ENCODE measurements at places on chromosomes 2 and 18. TPM values are rescaled to one million over a fixed set of nuclear protein-coding genes. Genes with fewer than 3 reads are reported as not detected.

GKN2 gene
- total RNA-seq: not detected

CNDP1 gene
- total RNA-seq: not detected

TUBA3E gene
- total RNA-seq: not detected

FEV gene
- not detected for total RNA-seq

SLC11A1 gene
- 0.08 TPM for total RNA-seq

MBD2 gene
- total RNA-seq: 45.1 TPM

SIX3 gene
- total RNA-seq: not detected

SPEG gene
- 13.8 TPM for total RNA-seq

IRS1 gene
- total RNA-seq: 20.7 TPM

SPC25 gene
- 2.0 TPM for total RNA-seq

E2F6 gene
- 6.9 TPM for total RNA-seq

POU3F3 gene
- not detected for total RNA-seq

BOLL gene
- total RNA-seq: not detected

PNKD gene
- total RNA-seq: 32.3 TPM

SERPINB11 gene
- not detected for total RNA-seq

CHRND gene
- total RNA-seq: not detected

AMER3 gene
- total RNA-seq: not detected

C2orf66 gene
- total RNA-seq: not detected

HMSD gene
- not detected for total RNA-seq

IKZF2 gene
- 7.0 TPM for total RNA-seq

B4GALT6 gene
- total RNA-seq: 7.7 TPM

PMAIP1 gene
- 16.2 TPM for total RNA-seq

CARF gene
- 8.1 TPM for total RNA-seq

AKAIN1 gene
- total RNA-seq: not detected

UGT1A4 gene
- not detected for total RNA-seq

MAP3K20 gene
- total RNA-seq: 91.4 TPM

PRKAG3 gene
- not detected for total RNA-seq

EMILIN1 gene
- total RNA-seq: 4.5 TPM

EPB41L3 gene
- 0.15 TPM for total RNA-seq

TMEM247 gene
- total RNA-seq: not detected

ANKRD62 gene
- not detected for total RNA-seq

CAVIN2 gene
- total RNA-seq: 2.9 TPM

SLC4A3 gene
- total RNA-seq: 11.7 TPM

FABP1 gene
- not detected for total RNA-seq

DSG4 gene
- under 0.01 TPM for total RNA-seq

ELAC1 gene
- 4.5 TPM for total RNA-seq

PPP1R7 gene
- total RNA-seq: 79.2 TPM

All from hair follicular keratinocyte (primary cell).